ENCODE measurements at places on chromosomes 7 and 10.

DNA sequence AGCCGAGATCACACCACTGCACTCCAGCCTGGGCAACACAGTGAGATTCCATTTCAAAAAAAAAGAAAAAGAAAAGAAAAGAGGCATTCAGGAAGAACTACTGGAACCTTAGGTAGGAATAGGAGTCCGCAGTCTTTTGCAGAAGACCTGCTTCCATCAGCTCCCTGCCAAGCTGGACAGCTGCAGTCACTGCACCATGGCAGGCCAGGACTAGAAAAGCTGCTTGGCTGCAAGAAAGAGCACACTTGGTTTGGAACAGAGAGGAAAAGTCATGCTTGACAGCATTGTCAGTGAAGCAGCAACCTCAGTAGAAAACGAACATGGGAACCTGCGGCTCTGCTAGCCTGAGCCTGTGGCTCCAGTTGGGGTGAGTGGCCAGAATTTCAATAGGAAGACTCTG, 104.3 kb downstream of the MARCHF5 start:
- DNase-seq = no peak

DNA sequence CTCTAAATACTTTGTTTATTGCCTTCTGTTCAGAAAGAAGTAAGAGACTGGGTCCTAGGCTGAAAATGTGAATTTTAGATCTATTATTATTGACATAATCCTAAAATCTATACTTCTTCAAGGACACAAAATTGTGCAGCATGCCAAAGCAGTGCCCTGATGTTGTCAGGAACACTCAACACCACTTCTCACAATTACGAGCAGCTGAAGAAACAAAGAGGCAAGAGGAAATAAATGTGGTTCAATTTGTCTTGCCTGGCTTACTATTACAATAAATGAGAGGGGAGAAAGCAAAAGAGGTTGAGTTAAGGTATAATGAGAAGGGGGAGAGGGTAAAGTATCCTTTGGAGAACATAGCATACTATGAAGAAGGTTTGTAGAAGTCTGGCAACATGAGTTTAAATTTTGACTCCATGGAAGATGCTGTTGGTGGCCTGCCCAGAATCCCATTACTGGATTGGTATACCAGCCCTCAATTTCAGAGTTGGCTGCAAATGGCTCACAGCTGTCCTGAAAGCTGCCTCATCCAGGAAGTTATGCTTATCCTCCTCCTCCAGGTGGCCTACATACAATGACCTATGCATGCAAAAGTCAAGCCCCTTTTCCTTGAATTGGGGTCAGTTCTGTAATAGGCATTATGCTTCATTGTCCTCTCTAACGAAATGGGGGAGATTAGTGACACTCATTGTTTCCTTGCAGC, 274.6 kb upstream of the SMIM30 start:
- no peak for DNase-seq

- no peak for DNase-seq
Measured at GRCh38 chr10:72085864-72086465, 2.4 kb downstream of the SPOCK2 start.

DNA sequence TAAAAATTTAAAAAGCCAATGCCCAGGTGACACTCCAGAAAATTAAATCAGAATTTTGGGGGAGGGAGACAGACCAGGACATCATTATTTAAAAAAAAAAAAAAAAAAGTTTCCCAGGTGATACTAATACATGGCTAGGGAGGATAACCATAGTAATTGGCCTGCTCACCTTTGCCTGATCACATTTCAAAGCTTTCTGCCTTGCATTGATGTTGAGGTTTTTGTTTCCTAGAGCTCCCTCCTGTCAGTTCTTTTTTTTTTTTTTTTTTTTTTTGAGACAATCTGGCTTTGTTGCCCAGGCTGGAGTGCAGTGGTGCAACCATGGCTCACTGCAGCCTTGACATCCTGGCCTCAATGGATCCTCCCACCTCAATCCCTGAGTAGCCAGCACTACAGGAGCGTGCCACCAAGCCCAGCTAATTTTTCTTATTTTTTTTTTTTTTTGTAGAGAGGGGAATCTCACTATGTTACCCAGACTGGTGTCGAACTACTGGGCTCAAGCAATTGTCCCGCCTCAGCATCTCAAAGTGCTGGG, 38.1 kb downstream of the CPED1 start:
- DNase-seq = no peak

DNA sequence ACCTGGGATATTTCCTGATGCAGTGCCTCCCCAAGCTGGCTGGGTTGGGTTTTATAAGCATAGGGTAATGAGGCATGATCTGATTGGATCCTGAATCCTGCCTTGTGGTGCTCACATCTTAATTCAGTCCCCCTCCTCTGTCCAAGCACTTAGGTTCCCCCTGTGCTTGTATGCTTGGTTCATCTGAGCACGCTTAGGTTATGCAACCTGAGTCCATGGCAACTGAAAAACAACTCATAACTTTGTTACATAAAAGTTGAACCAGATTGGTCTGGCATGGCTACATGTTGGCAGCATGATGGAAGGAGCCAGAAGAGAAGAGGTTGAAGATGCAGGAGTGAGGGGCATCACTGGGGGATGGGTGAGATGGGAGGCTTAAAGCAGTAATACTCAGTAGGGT, 57.3 kb upstream of the OSBPL3 start:
- no peak for DNase-seq

- no peak for DNase-seq
Measured at GRCh38 chr7:21544715-21545114, 1.9 kb downstream of the DNAH11 start.

DNA sequence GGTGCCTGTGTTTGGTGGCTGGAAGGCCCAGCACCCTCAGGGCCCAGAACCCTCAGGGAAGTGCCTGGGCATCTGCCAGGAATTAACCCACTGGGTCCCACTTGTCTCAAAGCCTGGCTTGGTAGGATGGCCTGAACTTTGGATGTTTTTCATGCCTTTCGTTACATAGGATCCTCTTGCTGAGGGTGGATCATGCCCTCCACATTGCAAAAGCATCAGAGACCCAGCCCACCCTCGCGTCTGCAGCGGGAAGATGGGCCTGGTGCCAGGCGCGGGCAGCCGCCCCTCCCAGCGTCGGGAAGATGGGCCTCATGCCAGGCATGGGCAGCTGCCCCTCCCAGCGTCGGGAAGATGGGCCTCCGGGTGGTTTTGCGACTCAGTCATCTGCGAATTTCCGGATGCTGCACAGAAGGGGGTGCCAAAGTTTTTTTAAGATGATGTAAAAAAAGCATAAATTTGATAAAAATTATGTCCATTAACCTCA, 51.9 kb upstream of the PRKAR1B start:
- DNase-seq = no peak

- no peak for DNase-seq
Measured at GRCh38 chr10:131776496-131776895, 124.3 kb upstream of the PPP2R2D start.

DNA sequence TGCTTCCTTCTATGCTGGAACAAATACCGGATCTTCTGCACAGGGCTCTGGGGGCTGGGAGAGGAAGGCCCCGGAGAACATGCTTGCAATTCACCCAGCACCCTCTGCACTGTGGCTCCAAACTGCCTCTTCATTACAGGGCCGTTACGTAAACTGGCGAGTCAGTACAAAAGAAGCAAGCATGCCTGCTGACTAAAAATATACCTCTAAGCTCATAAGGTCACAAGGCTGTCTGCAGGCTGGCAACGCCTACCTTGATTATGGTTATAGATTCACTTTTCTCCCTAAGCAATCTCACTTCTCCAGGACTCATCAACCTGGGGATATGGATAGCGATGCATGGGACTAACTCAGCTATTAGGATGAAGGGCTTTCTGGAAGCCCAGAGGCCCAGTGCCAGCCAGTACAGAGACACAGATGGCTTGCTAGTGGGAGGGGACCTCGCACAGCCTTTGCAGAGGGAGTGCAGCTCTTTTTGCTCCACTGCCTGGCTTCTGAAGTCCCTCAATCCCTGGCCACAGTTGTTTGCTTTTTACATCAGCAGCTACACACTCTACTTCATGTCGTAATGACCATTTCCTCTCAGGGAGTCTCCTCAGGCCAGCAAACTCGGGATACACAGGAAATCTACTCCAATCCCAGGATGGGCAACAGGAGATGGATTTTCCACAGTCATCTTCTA, 96.1 kb downstream of the SH3PXD2A start:
- DNase-seq = peak; percentile 53

GRCh38 chr7:155872678-155873369, 60.6 kb upstream of the SHH start:
- DNase-seq = no peak

DNA sequence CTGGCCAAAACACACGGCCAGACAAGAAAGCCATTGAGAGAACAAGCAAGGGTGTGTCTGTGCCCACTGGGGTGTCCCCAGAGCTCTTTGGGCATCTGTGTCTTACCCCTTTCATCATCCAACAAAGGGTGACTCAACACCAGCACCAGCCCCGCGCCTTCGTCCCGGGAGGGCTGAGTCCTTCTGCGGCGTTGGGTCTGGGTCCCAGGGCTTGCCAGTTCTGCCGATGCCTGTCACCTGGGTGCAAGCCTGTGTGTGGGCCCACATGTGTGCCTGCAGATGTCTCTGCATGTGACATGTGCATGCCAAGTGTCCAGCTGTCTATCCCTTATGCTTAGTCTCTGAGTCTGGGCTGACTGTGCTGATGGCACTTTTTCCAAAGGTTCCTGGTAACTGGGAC, 24.4 kb upstream of the ELN start:
- no peak for DNase-seq

DNA sequence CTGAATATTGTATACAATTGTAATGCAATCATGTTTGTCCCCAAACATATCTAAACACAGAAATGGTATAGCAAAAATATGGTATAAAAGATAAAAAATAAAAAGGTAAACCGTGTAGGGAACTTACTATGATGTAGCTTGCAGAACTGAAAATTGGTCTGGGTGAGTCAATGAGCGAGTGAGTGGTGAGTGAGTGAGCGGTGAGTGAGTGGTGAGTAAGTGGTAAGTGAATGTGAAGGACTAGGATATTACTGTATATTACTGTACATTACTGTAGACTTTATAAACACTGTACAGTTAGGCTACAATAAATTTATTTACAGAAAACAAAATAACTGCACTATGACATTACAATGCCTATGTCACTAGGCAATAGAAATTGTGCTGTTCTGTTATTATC, 1163.2 kb upstream of the SORCS1 start:
- DNase-seq = no peak

GRCh38 chr10:47361293-47361692, 13.1 kb downstream of the RBP3 start:
- DNase-seq = no peak

- DNase-seq = peak; percentile 68
Measured at GRCh38 chr10:75294866-75295701, 59.3 kb upstream of the COMTD1 start.

- DNase-seq = no peak
Measured at GRCh38 chr10:124010024-124010423, 83.4 kb downstream of the CHST15 start.

DNA sequence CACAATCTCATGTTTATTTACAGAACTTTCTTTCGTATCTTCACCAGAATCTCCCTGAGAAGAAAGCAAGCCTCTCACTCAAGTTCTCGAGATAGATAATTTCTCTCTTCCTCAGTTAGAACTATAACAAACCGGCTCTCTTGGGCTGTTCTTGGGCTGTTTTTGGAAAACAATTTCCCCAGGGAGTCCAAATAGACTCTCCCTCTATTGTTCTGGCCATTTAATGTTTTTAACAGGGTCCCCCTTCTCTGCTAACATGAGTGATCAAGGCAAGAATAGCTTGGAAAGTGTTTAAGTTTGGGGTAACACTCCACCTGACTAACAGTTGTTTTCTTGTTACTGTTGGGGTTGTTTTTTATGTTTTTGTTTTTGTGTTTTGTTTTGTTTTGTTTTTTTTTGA, 64.8 kb upstream of the UCN3 start:
- no peak for DNase-seq

- DNase-seq = no peak
Measured at GRCh38 chr10:14060320-14061070, 270.2 kb downstream of the FRMD4A start.

- DNase-seq = no peak
Measured at GRCh38 chr7:13042605-13043236, 355.3 kb downstream of the ARL4A start.

GRCh38 chr7:84336303-84336702, 141.7 kb upstream of the SEMA3A start:
- no peak for DNase-seq

DNA sequence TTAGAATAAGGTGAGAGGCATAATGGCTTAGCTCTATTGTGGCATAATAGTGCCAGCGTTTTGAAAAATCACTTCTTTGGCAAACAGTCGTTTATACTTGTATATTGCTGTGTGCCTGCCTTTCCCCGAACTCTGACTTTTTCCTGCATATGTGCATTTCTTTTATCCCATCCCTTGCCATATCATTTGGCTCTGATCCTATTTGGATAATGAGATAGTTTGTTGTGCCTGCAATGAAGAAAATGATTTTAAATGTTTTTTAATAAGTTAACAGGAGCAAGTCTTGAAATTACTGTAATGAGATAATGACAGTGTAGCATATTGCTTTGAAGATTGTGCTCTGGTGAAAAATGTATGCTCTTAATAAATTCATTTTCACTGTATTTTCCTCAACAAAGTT, 288.0 kb upstream of the LRGUK start:
- no peak for DNase-seq

DNA sequence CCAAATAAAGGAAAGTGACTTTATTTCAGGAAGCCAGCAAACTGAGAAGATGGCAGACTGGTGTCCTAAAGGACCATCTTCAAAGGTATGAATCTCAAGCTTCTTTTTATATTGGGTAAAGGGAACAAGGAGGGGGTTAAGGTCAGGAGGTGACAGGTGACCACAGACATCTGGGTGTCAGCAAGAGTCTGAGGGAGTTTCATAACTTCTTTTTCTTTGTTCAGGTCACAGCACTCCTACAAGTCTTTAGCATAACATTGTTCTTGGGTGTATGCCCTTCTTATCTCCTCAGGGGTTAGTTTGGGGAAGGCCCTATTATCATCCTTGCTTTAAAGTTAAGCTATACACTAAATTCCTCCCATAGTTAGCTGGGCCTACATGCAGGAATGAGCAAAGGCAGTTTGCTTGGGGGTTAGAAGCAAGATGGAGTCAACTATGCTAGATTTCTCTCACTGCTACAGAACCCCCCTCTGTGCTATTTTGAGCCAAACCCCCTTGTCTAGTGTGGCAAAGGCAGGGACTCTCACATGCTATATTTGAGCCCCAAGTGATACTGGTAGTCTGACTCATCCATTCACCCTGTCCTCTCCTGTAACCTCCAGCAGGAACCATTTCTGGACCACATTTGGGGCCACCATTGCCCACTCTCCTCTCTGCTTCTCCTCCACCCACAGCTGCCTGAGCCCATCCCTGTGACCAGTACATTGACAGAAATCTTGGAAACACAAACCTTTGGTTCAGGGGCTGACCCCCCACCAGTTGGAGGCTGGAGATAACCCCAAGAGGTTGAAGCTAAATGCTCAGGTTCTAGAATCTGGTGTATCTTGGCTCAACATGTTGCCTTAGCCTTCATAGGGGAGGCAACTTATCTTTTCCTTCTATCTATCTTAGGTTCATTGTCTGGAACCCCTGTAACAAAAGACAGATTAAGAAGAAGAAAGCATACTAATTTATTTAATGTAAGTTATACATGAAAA, 55.5 kb upstream of the LRGUK start:
- no peak for DNase-seq

GRCh38 chr10:125011926-125012705, 70.2 kb downstream of the ZRANB1 start:
- no peak for DNase-seq

GRCh38 chr7:140982508-140982907, 32.2 kb downstream of the MRPS33 start:
- DNase-seq = no peak
